Stimulated activated CD4-positive, alpha-beta T cell treated with anti-CD3 and anti-CD28 coated beads, Interleukin-1b, Interleukin-23, amount 100 ng/mL, for 1 hour (primary cell): ENCODE measurements at places on chromosomes 5 and 9.

- DNase-seq: no peak
These were observed 55.4 kb downstream of the KCNT1 start for GRCh38 chr9:135757356-135757755.

- DNase-seq: no peak
These were observed 54.2 kb upstream of the HSPA9 start for GRCh38 chr5:138629392-138629791.

DNA sequence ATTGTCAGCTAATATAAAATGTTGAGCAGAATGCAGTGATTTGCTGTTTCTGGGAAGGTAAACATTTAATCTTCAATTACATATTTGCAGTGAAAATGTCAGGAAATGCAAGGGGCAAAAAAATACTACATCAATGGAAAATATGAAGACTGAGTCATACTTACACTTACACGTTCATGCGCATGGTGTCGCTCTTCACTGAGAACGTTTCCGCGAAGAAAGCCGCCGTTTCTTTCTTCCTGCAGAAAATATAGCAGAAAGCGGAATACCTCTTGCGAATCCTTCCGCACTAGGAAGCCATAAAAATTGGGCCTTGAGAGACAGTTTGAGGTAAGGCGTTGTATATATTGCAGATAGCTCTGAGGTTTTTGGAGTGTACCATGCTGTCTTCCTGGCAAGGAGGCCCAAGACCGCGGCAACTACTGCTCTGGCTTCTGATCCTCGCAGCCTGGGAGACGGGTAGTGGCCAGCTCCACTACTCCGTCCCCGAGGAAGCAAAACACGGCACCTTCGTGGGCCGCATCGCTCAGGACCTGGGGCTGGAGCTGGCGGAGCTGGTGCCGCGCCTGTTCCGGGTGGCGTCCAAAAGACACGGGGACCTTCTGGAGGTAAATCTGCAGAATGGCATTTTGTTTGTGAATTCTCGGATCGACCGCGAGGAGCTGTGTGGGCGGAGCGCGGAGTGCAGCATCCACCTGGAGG lies at the start of gene PCDHA13:
Gene PCDHA13, plus strand, starts transcription at position 236 of the 702 bp plus-strand sequence. Its CDS starts 145 bp downstream, at position 381.
- DNase-seq: no peak

GRCh38 chr9:89400403-89401116 lies 82.3 kb downstream of the SECISBP2 start:
- DNase-seq: no peak

GRCh38 chr5:124733329-124733650 lies 13.1 kb downstream of the ZNF608 start:
- DNase-seq: no peak

- no peak for DNase-seq
These were observed 17.4 kb downstream of the GPX3 start for GRCh38 chr5:151037561-151038411.

- DNase-seq: no peak
These were observed 20.1 kb downstream of the FIBCD1 start for GRCh38 chr9:130918826-130919558.

- no peak for DNase-seq
These were observed 69.1 kb downstream of the NIPBL start for GRCh38 chr5:36945687-36946086.
